ENCODE measurements at places on chromosomes 7 and 10. TPM values are rescaled to one million over a fixed set of nuclear protein-coding genes. Genes with fewer than 3 reads are reported as not detected.

Gene PHYHIPL
- 3.1 TPM for polyA plus RNA-seq

Gene CPA2
- 0.44 TPM for polyA plus RNA-seq

Gene JMJD1C
- polyA plus RNA-seq, result 87.8 TPM

Gene UNC5B
- 17.6 TPM for polyA plus RNA-seq

Gene PIP
- polyA plus RNA-seq, result not detected

Gene BAIAP2L1
- polyA plus RNA-seq, result 5.3 TPM

Gene CDH23
- 4.5 TPM for polyA plus RNA-seq
